Activated CD4-positive, alpha-beta memory T cell treated with anti-CD3 and anti-CD28 coated beads for 36 hours (primary cell): ENCODE measurements at places on chromosomes 7 and 10.

DNA sequence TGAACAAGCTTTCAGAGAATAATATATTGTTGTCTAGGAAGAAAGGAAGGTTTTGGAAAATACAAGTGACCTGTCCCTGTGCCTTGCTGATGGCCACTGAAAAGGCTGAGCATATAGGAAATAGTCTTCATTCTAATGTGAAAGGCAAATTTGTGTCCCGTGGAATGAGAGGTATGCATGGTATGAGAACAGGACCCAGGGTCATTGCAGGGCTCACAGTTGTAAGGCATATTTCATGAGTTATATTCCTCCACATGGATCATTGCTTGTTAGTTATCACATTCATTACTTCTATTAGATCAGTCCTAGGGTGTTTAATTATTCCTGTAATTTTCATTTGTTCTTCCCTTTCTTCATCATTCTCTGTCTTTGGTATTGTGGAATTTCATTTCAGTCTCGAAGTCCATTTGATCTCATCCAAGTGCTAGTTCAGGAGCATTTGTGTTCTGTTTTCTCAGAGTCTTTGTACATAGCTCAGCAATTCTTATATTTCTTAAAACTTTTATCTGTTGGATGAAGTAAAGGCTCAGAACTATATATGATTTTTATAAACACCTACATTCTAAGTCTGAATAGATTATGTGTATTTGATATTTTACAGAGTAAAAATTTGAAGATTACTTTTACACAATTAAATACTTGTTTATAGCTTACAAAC is 39.4 kb upstream of the ARHGAP21 start:
- DNase-seq = no peak

GRCh38 chr10:111035542-111035941 is 41.3 kb upstream of the ADRA2A start:
- no peak for DNase-seq

DNA sequence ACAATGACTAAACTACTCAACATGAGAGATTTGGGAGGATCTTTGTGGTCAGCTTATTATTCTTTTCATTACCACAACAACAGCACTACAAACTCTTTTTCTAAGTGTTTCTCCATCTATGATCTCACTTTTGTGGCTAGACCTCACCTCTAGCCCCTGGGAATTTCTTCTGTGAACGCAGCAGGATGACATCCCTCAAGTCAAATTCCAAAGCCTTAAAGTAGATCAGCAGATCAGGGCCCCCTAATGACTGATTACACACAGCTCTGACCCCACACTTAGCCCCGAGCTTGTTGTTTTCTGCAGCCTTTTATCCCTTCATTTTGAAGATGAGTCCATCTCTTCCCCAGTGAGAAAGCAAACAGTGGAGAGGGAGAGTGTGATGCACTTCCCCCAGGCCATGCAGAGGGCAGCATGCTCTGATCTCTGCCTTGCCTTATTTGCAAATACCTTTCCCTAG is 27.3 kb downstream of the TFAM start:
- no peak for DNase-seq

DNA sequence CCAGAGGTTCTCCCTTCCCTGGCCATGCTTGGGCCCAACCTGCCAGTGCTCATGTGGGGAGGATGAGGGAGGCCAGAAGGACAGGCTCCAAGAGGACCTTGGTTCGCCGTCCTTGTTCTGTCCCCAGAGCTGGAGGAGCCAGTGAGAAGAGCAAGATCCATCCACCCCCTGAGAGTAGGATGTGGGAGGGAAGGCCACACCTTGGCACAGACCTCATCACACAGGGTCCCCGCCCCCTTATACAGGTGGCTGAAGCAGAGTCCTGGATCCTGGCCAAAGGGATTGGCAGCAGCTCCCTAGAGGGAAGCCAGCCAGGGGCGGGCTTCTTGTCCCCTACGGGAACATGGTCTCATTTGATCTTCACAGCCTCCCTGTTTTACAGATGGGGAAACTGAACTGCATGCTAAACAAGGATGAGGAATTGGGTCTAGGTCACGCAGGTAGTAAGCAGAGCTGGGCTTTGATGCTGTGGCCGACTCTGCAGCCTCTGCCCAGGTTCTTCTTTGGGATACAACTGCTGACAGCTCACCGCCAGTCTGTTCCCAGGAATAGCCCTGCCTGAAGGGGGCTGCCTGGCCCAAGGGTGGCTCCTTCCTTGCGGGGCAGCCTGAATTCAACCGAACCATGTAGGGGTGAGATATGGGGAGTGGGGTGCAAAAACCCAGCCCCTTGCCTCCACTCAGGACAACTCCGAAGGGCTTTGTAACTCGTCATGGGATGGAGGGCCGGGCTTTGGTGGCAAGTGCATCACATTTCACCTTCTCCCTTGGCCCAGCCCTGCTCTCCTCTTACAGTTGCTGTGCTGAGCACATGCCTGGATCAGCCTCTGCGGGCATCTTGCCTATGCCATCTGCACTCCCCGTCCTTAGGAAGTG is 62.2 kb upstream of the KDM7A start:
- no peak for DNase-seq

DNA sequence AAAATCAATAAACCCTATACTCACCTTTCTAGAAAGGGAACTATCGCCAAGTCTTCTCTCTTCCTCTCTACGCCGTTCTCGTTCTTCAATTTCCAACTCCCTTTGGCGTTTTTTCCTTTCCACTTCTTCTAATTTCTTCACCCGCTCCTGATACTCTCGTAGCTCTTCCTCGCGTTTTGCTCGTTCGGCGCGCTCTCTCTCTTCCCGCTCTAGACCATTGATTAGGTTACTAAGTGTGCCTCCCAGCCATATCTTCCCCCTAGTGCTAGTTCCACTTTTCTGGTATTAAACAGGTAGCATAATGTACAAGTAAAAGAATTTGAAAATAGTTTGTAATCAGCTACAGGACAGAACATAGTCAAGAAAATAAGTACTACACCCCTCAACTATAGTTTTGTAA is 20.3 kb downstream of the NANOS1 start:
- no peak for DNase-seq

DNA sequence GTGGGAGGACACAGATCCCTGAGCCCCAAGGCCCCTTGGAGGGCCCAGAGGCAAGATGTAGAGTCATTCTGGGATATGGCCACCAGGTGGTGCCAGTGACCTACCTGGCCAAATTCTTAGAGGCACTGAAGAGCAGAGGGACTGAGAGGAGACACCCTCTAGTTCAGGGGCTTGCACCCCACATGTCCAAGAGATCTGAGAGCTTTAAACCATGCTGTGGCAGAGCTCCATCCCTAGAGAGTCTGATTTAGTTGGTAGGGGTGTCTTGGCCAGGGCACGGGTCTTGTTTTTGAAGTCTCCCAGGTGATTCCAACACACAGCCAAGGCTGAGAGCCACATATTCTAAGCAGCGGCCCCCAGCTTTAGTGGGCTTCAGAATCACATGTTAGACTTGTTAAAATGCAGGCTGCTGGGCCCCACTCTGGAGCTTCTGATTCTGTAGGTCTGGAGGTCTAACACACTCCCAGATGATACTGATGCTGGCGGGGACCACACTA is 52.5 kb downstream of the PRF1 start:
- DNase-seq = peak; percentile 82

- no peak for DNase-seq
These were observed 46.7 kb downstream of the MKX start for GRCh38 chr10:27698961-27699360.

DNA sequence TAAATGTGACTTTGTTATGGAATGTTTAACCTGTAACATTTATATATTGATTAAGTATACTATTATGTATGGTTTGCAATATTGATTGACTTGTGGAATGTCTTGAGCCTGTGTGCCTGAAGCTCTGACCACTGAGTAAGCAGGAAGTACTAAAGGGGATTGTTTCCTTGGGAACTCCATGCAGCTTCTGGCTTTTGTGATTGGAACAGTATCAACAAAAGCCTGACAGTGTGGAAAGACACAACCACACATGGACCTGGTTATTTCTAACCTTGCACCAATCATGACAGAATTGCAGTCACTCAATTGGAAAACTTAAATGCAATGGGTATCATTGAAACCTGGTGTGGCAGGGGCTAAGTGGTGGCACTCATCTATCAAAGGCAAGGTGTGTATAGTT is 45.5 kb upstream of the PIK3CG start:
- DNase-seq = no peak

- no peak for DNase-seq
These were observed 463.2 kb upstream of the GALNT17 start for GRCh38 chr7:70668606-70669358.

DNA sequence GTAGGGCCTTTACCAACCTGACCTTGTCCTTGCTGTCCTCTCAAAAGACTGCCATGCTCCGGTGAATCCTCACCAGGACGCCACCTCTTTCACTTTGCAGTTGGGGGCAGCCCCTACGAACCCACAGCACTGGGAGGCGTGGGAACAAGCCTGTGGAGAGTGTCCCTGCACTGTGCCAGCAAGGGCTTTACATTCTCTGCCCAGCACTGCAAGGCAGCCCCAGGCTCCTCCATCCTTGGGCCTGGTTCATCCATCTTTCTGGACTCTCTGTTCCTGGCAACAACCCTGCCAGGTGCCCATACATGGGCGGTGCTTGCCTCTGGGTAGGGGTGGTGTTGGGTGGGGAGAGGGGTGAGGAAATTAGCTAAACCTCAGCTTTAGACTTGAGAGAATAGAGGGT is 1.4 kb downstream of the CHAT start:
- no peak for DNase-seq

GRCh38 chr7:70571403-70571934 is 560.5 kb upstream of the GALNT17 start:
- no peak for DNase-seq

GRCh38 chr7:86644282-86645224 is 844 bp downstream of the GRM3 start:
- no peak for DNase-seq

DNA sequence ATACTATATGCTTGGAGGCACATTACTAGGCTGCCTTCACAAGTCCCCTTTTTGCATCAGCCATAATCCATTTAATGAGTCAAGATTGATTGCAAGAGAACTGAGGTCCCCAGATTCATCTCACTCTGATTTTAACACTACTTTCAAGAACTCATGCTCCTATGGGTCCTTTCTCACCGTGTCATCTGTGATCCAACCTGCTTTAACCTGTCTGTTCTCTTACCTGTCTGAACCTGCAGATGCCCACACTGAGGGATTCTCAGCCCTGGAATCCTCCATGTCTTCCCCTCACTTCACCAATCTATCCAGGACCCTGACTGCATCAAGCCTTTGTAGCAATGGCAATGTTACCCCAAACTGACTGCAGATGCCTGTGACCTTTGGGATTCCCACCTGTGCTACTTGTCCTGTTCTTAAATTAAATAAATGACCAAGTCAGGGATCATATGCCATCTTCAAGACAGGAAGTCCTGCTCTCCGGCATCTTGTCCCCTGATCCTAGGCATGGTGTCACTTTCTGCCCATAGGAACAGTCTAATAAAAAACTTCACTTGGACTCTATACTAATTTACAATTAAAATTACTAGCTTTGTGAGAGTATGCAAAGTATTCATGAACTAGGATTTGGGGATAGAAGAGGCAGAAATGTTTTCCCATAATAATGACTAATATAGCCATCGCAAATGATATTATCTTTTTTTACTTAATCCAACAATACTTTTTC is 25.9 kb upstream of the GOT1 start:
- no peak for DNase-seq

DNA sequence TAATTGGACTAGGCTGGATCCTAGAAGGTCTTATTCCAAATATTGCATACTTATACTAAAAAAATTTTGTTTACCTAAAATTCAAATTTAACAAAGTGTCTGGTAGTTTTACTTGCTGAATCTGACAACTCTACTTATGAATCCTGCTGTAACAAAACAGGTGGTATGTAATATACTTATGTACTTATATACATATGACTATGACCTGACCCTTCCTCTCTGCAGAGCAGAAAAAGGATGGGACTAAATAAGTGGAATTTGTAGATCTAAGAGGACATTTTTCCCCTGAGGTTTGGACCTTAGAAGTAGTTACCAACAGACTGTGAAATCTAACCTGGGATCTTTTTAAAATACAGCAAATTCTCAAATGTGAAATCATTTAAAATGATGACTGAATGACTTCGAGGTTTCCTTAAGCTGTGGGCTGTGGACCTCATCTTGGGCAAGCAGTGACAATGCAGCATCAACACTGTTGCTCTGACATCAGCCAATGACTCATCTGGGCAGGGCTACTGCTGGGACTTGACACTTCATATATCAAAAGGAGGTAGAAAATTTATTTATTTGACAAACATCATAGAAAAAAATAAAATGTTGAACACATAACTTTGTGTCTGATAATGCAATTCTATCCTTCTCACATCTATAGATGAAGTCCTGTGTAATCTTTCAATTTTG is 73.6 kb downstream of the RELN start:
- peak; percentile 10 for DNase-seq

- DNase-seq = no peak
These were observed 42.7 kb upstream of the PLXNA4 start for GRCh38 chr7:132618956-132619305.

DNA sequence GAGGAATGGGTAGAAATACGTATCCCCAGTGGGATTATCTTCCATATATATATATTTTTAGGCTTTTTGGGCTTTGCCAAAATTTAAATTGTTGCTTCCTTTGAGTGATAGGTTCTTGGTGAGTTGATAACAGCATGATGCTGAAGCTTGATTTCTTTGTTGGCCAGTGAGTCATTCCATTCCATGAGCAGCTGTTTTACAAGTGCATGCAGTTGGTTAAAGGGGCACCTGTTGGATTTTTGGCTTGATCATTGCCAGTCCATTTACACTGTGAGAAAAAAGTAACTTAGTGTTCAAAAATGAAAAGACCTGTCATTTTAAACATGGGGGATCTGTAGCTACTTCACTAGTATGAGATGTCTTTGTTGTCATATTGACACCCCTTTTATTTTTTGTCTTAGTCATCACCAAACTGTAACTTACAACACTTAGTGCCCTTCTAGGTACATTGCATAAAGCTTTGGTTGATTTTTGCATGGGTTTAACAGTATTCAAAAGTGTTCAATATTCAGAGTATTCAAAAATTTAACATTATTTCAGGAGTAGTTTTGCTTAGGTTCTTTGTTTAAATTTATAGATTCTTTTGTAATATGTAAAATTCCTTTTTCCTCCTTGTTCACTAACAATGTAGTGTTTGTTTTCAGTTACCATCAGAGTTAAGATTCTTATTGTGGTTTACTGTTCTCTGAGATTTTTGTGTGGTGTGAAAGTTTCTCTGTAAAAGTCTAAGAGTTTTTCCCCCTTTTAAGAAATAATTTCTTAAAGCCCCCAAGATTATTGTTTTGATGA is 8.8 kb downstream of the AKAP9 start:
- DNase-seq = no peak

- no peak for DNase-seq
These were observed 28.5 kb downstream of the PPP2R2D start for GRCh38 chr10:131929122-131929845.

DNA sequence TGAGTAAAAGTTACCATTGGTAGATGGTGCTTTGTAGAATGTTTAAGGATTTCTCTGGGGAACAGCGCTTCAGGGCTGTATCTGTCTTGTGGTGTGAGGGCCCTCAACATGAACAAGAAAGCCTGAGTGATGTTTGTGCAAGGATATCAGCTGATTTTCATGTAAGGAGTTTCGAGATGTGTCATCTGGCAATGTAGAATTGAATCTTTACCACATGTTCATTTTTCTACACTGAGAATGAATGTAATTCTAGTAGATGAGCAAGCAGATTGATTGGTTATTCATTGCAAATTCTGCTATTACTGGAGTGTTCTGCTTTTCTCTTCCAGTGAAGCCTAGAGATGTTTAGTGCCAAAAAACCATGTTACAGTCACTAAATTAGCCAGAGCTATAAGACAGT is 87.7 kb downstream of the ST7 start:
- no peak for DNase-seq

GRCh38 chr10:2985729-2986232 is 81.6 kb upstream of the PFKP start:
- DNase-seq = no peak
